ENCODE measurements at places on chromosomes 1 and 21.

DNA sequence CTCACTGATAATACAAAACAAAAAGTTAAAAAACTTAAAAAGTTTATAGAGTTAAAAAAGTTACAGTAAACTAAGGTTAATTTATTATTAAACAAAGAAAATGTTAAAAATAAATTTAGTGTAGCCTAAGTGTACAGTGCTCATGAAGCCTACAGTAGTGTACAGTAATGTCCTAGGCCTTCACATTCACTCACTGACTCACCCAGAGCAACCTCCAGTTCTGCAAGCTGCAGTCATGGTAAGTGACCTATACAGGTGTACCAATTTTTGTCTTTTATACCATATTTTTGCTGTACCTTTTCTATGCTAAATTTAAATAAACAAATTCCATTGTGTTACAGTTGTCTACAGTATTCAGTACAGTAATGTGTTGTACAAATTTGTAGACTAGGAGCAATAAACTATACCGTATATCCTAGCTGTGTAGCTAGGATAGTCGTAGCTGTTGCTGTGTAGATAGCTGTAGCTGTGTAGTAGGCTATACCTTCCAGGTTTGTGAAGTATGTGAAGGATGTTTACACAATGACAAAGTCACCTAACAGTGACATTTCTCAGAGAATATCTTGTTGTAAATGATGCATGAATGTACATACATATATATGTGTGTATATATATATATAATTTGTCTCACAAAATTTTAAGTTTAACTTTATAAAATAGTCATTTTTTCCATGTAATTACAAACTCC is 140.2 kb downstream of the TGFB2 start:
- DNase-seq, result no peak

DNA sequence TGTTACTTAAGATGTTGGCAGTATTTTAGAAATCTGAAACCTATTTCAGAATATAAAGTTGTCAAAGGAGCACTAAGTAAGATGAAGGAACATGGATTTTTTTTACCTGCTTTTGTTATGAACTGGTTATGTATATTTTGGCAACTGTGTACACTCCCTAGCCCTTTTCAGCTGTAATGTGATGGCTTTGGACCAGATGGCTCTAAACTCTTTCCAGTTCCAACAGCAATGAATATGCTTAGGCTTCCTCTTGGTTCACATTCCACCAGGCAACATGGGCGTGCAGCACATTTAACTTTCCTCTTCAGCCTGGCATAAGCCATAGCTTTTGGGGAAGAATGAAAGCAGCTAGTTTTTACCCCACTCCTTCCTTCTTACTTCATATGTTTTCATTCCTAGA is 95.6 kb upstream of the ADAMTS5 start:
- DNase-seq, result no peak

DNA sequence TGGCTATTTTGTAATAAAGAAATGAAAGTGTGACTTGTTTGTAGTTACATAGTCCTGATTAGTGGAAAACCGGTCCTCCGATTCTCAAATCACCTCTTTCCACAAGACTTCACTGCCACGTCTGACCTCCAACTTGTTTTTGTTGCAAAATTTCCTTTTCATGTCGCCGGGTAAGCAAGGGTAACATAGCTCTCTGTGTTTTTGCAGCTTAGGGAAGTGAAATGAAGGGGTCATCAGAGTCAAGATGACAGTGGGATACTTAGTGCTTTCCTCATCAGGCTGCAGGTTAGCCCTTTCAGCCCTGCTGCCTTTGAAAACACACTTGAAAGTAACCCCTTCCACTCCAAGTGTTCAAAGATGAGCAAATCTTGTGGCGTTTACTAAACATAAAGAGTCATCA is 217.9 kb downstream of the USP25 start:
- no peak for DNase-seq

DNA sequence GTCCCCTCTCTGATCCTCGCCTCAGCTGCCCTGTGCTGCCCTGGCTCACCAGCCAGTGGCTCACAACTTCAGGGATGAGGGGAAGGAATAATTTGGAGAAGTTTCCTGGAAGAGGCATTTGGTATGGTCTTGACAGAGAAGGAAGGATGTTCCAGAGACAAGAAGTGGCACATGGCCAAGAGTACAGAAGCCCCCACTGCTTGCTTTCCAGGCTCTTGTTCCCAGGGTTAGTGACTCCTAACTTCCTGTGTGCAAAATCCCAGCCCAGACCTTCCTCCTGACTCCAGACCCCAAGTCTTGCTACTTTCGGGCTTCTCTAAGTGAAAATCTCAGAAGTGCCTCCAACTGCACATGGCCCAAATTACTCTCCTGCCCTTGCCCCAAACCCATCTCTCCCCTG is 85.7 kb downstream of the HMGB4 start:
- DNase-seq, result no peak

DNA sequence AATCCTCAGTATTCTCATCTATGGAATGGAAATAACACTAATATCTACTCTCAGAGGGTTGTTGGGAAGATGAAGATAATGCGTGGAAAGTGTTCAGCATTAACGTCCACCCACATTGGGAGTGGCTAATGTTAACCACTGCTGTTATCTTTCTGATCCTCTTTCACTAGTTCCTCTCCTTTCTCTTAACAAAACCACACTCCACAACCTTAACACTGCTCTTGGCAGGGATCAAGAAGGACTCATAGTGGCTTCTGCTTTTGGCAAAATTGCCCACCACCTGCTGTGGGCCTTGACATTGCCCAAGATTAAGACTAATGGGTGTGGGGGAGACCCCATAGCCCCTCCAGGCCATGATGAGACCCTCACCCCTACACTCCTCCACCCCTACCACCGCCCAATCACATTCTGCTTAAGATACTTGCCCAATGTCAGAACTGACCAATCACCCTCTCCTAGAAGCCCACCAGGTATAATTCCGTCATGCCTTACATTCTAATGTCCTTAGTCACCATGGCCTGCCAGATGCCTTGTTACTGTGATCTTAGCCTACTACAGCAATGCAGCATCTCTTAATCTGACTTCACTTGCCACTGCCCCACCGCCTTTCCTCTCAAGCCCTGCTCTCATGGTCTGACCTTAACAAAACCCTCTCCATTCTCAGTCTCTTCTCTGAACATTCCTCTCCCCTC is 27.1 kb downstream of the DHCR24 start:
- DNase-seq, result no peak

- DNase-seq, result no peak
Measured at GRCh38 chr1:3001471-3002348, 19.6 kb upstream of the ACTRT2 start.
